ENCODE measurements at places on chromosomes 7 and 10. TPM values are rescaled to one million over a fixed set of nuclear protein-coding genes. Genes with fewer than 3 reads are reported as not detected.

Gene SFXN2
- total RNA-seq: 40.0 TPM

Gene NKX1-2
- 2.0 TPM for total RNA-seq

Gene HGF
- not detected for total RNA-seq

Gene RHOBTB1
- 19.9 TPM for total RNA-seq

Gene FAM13C
- total RNA-seq: 0.18 TPM

Gene ERVW-1
- 0.51 TPM for total RNA-seq

Gene OR2A1
- not detected for total RNA-seq

Gene CLDN12
- 38.4 TPM for total RNA-seq

Gene GPR146
- total RNA-seq: 1.8 TPM

Gene LRMDA
- total RNA-seq: 18.5 TPM

Gene TPK1
- 72.0 TPM for total RNA-seq

Gene CHAT
- 0.18 TPM for total RNA-seq

Gene SUN3
- not detected for total RNA-seq

Gene TFPI2
- total RNA-seq: not detected

Gene TRIL
- total RNA-seq: 0.45 TPM

Gene LRWD1
- total RNA-seq: 25.3 TPM

Gene ETV1
- total RNA-seq: 0.52 TPM

Gene NPVF
- total RNA-seq: not detected

Gene EPO
- total RNA-seq: 1.1 TPM

Gene MRLN
- 0.98 TPM for total RNA-seq

Gene GRM3
- total RNA-seq: not detected

Gene SFRP5
- 1.1 TPM for total RNA-seq

Gene AGAP6
- total RNA-seq: 27.9 TPM

Gene ELFN1
- 2.3 TPM for total RNA-seq

Gene OR2A12
- not detected for total RNA-seq

Gene TDRD1
- not detected for total RNA-seq

Gene POU6F2
- total RNA-seq: 3.9 TPM

Gene AGBL3
- total RNA-seq: 6.1 TPM

Gene RBM33
- total RNA-seq: 89.9 TPM

Gene MMD2
- total RNA-seq: not detected

Gene IL6
- total RNA-seq: not detected

Gene AZGP1
- total RNA-seq: not detected

Gene PDZD7
- 1.5 TPM for total RNA-seq

Gene FRMD4A
- 52.1 TPM for total RNA-seq

Gene CLDN4
- total RNA-seq: 249 TPM
